ENCODE measurements at places on chromosomes 1 and 21.

- no peak for DNase-seq
Measured at GRCh38 chr1:111366256-111366655, 61.3 kb downstream of the OVGP1 start.

- no peak for DNase-seq
Measured at GRCh38 chr1:185695299-185695698, 38.9 kb upstream of the HMCN1 start.

DNA sequence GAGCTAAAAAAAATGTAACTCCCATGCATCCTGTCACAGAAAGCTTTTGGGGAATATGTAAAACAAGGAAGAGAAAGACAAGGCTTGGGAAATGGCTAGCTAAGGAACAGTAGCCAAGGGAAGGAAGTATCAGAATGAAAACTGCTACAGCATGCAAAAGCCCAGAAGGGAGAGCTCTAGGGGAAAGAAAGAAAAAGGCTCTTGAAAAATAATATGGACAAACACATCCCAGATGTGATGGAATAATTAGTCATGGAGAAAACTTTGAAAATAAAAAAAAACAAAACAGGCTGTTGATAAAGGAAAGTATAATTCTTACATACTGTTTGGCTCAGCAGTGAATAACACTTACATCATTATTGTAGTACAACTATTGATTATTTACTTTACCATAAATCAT is 47.9 kb upstream of the VCAM1 start:
- DNase-seq, result no peak

GRCh38 chr1:112896783-112897182 is 59.2 kb downstream of the SLC16A1 start:
- DNase-seq, result no peak

DNA sequence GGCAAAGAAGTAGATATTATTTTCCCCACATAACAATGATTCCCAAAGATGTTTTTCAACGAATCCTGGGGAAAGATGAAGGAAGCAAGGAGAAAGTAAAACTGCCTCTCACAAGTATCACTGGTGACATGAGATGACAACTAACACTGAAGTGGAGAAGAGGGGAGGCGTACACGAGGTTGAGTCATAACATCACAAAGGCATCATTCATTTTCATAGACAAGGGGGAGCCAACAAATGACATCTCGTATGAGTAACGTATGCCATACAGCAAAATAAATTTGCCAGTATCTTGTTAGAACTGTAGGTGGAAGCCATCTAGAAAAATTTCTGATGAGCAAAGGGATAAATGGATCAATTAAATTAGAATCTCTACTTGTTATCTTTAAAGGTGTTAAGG is 56.6 kb downstream of the ATP1B1 start:
- no peak for DNase-seq

- no peak for DNase-seq
Measured at GRCh38 chr21:32448803-32449594, 36.5 kb downstream of the EVA1C start.

DNA sequence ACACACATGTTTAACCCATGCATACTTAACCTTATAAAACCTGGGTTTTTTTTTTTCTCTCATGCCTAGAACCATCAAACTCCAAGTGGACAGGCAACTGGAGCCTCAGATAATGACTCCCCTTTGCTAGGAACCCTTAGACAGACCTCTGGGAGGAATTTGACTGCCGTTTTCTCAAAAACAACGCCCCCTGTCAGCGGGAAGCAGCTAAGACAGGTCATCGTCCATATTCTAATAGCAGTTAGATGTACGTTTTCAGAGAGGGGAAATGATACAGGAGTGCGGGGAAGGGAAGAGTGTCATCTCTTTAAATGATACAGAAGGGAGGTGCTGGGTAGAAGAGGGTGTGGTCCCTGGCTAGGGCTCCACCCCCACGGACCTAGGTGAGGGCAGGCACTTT is 34.7 kb downstream of the LRRC3 start:
- no peak for DNase-seq

DNA sequence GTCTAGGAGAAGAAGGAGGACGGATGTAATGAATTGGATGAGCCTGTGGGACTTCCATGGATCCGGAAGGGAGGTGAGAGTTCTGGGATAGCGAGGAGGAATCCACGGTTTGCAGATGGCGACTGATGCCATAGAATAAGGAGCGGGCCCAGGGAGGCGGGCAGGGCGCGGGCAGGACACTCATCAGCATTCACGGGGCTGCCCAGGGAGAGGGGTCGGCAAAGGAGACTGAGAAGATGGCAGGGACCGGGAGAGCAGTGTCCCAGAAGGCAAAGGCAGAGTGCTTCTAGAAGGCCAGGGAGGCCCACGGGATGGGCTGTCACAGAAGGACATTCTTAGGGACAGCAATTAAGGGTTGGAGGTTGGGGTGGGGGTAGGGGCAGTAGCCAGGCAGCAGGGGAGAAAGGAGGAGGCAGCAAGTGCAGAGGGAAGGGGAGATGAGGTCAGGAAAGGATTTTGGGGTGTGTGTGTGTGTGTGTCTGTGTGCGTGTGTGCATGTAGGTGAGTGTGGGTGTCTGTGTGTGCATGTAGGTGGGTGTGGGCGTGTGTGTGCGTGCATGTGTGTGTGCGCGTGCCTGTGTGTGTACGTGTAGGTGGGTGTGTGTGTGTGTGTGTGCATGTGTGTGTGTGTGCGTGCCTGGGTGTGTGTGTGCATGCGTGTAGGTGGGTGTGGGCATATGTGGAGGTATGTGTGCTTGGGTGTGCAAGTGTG is 1.1 kb upstream of the COL8A2 start:
- no peak for DNase-seq

GRCh38 chr1:33039840-33040239 is 3.2 kb upstream of the AK2 start:
- no peak for DNase-seq

- no peak for DNase-seq
Measured at GRCh38 chr1:162310337-162310736, 66.3 kb downstream of the SPATA46 start.

GRCh38 chr1:92792340-92792782 is 7.5 kb upstream of the EVI5 start:
- DNase-seq, result no peak

Measured in pancreas (tissue), 10 donors.